Fibroblast of skin of right quadriceps (primary cell): ENCODE measurements at places on chromosomes 5 and 9.
A peak's percentile ranks its signal among the peaks of the same experiment; 100 is the strongest.

GRCh38 chr9:84990416-84990815 is 320.9 kb downstream of the NTRK2 start:
- no peak for DNase-seq

- peak; percentile 2 for DNase-seq
These were observed 59.2 kb downstream of the AP3B1 start for GRCh38 chr5:78235289-78235688.

DNA sequence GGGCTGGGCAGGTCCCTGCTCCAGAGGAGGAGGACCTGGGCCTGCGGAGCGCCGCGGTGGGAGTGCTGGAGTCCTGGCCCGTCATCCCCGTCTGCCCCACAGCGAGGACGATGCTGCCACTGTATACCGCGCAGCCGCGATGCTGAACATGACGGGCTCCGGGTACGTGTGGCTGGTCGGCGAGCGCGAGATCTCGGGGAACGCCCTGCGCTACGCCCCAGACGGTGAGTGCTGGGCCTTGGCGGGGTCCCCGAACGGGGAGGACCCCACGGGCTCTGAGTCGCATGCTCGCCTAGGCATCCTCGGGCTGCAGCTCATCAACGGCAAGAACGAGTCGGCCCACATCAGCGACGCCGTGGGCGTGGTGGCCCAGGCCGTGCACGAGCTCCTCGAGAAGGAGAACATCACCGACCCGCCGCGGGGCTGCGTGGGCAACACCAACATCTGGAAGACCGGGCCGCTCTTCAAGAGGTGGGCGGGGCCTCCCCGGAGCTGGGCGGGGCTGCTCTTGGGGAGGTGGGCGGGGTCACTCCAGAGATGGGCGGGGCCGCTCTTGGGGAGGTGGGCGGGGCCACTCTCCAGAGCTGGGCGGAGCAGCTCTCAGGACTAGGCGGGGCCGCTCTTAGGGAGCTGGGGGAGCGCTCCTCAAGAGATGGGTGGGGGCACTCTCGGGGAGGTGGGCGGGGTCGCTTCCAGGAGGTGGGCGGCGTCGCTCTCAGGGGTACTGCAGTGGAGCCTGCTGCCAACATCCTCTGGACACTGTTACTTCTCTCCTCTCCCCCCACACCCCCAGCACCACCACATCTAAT is 13.1 kb downstream of the LRRC26 start:
- DNase-seq: peak; percentile 32

GRCh38 chr5:109882546-109882945 is 192.8 kb downstream of the MAN2A1 start:
- no peak for DNase-seq

DNA sequence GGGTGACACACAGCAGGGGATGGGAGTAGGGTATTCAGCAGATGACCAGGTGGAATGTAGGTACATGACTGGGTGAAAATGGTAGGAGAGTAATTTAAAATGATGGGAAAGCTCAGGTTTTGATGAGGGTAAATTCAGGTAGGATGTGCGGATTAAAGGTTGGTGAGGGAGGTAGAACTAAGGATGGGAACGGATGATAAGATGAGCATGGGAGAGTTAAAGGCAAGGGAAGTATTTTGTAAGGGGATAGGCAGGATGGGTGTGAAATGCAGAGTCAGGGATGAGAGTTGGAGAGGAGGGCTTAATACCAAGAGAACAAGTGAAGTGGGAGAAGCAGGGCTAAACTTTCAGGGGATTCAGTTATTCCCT is 1.5 kb downstream of the TLN1 start:
- DNase-seq: no peak

GRCh38 chr5:181217803-181218062 is 5.3 kb upstream of the TRIM41 start:
- DNase-seq: no peak

GRCh38 chr9:120726484-120726883 is 12.2 kb upstream of the MEGF9 start:
- no peak for DNase-seq

GRCh38 chr5:67152400-67152799 is 44.2 kb downstream of the CD180 start:
- DNase-seq: no peak

DNA sequence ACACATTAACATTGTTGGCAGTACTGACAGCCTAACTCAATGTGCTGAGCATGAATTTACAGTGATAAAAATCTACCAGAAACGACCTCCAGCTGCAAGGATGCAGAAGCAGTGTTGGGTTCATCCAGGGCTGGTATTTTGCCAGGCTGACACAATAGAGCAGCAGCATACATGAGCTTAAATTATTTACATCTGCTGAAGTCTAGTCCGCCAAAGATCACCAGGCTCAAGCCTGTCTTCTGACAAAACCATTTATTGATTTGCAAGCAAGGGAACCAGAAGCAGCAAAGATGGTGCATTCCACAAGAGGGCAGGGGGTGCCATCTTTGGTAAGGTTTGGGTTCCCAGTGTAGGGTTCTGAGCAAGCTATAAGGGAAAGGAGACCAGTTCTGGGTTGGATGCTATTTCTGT is 8.7 kb upstream of the C5orf34 start:
- peak; percentile 4 for DNase-seq

- DNase-seq: peak; percentile 65
These were observed 39.0 kb upstream of the TARS1 start for GRCh38 chr5:33401482-33402390.

DNA sequence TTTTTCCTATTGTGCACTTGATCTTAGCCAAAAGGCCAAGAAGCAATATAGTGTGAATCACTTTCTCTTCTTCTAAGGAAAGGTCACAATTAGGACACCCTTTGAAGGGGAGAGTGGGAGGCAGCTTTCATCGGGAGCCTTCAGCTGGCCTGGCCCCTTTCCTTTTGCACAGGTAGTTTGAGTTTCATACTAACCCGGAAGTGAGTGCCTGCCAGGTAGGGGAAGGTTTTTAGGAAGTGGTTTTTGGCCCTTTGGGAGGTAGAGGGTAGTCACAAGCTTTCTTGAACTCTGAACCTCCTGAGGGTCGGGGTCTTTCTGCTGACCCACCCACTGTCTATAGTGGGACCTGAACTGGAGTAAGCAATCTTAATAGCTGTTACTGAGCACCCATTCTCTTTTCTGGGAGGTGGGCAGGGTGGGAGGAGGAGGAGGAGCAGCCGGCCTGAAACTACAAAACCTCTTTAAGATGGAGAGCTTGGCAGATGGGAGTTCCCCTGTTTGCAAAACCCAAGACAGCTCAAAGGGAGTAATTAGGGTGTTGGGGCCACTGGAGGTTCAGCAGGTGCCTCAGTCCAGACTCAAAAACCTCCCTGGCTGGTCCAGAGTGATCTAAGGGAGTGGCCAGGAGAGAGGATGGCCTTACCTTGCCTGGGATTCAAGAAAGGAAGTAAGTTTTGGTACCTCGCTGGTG is 6.0 kb downstream of the LARP1 start:
- DNase-seq: no peak

DNA sequence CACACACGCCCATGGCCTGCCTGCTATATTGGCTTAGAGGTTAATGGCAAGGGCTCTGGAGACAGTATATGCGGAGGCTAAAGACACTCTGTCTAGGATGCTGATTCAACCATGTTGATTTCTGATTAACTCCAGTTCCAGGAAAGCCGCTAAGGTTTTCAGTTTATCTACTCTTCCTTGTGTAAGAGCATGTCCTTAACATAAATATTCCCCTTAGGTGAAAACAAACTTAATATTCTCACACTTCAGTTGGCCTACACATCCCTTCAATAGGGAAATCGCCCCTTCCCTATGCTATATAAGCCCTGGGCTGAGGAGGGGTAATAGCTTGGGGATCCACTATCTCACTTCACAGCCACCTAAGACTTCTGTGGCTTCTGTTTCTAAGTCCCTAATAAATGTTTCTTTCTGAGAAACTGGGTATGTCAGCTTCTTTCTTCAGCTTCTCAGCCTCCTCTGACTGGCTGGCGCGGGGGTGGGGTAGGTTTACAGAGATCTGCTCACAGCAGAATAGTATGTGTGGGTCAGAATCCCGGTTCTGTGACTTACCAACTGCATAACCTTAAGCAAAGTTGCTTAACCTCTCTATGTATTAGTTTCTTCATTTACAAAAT is 4.3 kb upstream of the GPX3 start:
- no peak for DNase-seq

GRCh38 chr9:112110094-112110776 is 64.9 kb downstream of the SUSD1 start:
- DNase-seq: no peak

GRCh38 chr5:135194573-135195269 is 160.7 kb upstream of the PITX1 start:
- DNase-seq: peak; percentile 78

GRCh38 chr5:225334-225733 is 7.2 kb downstream of the SDHA start:
- no peak for DNase-seq

GRCh38 chr5:55136521-55136920 is 23.4 kb upstream of the GPX8 start:
- no peak for DNase-seq

- DNase-seq: peak; percentile 56
These were observed 29.5 kb downstream of the SLC25A46 start for GRCh38 chr5:110768138-110768860.

DNA sequence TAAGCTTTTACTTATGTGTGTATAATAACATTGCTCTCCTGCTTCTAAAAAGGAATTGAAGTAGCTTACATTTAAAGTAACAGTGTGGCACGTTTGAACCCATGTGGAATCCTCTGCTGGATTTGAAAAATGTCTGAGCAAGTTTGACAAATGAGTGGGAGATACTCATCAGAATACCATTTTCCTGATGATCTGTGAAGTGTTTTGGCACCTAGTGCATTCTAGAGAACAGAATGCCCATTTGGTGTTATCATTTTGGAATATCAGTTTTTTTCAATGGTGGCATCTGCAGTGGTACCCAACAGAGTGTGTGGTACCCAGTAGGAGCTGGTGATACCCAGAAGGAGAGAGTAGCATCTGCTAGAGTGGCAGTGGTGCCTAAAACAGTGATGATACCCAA is 471.1 kb downstream of the PLK2 start:
- DNase-seq: no peak

- no peak for DNase-seq
These were observed 37.9 kb downstream of the IRX4 start for GRCh38 chr5:1844708-1845436.

DNA sequence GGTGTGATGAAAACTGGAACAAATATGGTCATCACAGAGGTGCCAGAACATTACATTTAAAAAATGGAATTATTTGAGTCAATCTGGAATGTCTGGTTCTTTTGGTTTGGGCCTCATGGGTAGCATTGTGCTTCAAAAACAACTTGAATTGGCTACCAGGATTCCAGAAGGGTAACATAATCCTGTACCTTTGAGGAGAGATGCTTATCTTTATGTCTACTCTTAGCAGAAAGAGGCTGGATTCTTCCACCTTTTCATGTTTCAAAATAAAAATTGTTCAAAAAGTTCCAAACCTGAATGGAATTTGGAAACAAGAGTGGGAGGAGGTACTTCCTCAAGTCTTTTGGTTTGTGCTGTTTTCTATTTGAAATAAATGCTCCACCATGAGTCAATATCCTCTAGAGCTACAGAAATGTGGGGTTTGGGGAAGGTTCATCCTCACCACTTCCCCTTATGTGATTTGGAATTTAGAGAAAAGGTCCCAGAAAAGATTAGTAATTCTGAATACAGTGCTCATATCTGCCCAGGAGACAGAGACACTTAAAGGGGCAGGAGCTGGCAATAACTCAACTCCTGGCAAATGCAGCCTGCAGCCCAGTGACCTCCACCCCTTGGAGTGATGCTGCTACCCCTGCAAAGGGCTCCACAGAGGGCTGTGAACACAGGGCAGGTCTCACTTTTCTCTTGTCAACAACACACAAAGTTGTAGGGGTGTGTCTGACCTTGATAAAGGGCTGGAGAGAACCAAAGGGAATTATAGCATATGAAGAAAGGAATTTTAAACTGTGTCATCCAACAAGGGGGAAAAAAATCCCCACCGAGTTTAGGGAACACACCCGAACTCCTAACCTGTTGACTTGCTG is 272.8 kb downstream of the CWC27 start:
- DNase-seq: peak; percentile 81

DNA sequence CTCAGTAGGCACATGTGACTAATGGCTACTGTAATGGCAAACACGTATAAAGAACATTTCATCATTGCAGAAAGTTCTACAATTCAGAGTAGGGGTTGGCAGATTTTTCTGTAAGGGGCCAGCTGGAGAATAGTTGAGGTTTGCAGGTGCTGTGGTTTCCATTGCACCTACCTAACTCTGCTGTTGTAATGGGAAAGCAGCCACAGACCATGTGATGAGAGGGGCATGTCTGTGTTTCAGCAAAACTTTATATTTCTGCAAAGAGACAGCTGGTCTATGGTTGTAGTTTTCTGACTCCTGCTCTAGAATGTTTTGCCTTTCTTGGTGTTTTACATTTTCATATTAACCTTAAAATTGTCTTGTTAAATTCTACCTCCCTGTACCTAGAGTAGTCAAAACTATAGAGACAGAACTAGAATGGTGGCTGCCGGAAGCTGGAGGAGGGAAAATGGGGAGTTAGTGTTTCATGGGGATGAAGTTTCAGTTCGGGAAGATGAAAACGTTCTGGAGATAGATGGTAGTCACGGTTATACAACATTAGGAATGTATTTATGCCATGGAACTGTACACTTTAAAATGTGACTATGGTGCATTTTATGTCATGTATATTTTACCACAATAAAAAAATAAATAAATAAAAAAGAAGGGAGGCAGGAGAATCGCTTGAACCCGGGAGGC is 44.3 kb downstream of the NUP214 start:
- DNase-seq: no peak

GRCh38 chr5:154740957-154741356 is 14.2 kb upstream of the LARP1 start:
- DNase-seq: peak; percentile 12

DNA sequence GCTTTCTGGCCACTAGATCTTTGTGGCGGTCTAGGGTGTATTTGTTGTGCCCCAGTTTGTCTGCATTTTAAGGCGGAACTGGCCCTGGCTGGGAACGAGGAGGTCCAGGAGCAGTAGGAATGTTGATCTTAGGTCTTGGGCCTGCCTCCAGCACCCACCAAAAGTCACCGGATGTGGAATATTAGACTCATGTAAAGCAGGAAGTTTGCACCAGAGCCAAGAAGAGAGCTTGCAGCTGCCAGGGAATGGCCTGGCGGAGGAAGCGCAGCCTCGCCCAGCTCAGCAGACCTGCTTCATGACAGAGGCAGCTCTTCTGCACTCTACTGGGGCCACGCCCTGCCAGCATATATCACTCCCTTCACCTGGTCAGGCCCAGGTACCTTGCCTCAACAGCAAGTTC is 3.3 kb downstream of the GPX3 start:
- DNase-seq: no peak

- no peak for DNase-seq
These were observed 11.4 kb downstream of the PSD2 start for GRCh38 chr5:139806726-139807646.

GRCh38 chr5:91438871-91439270 is 55.8 kb upstream of the ARRDC3 start:
- DNase-seq: no peak

DNA sequence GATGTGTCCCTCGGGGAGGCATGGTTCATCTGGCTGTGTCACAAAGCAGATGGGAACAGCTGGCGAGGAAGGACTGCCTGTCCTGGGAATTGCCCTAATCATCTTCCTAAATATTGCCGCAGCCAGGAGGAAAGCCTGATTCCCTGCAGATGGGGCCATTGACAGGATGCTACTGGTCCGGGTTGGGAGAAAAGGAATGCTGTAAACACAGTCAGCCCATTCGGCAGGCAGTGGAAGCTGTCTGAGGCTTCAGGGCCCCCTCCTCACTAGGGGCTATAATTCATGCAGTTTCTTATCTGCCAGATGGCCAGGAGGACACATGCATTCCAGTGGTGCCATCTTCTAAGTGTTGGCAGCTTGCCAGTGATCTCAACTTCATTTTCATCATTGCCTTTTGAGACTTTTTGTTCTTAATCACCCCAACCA is 110.3 kb downstream of the KCNIP1 start:
- DNase-seq: no peak
